ENCODE measurements at places on chromosomes 2 and 18.
A peak's percentile ranks its signal among the peaks of the same experiment; 100 is the strongest.

GRCh38 chr2:202116691-202117090 is 43.6 kb downstream of the KIAA2012 start:
- no peak for DNase-seq

- DNase-seq: no peak
Observed at GRCh38 chr2:79370976-79371538, 141.8 kb upstream of the CTNNA2 start.

DNA sequence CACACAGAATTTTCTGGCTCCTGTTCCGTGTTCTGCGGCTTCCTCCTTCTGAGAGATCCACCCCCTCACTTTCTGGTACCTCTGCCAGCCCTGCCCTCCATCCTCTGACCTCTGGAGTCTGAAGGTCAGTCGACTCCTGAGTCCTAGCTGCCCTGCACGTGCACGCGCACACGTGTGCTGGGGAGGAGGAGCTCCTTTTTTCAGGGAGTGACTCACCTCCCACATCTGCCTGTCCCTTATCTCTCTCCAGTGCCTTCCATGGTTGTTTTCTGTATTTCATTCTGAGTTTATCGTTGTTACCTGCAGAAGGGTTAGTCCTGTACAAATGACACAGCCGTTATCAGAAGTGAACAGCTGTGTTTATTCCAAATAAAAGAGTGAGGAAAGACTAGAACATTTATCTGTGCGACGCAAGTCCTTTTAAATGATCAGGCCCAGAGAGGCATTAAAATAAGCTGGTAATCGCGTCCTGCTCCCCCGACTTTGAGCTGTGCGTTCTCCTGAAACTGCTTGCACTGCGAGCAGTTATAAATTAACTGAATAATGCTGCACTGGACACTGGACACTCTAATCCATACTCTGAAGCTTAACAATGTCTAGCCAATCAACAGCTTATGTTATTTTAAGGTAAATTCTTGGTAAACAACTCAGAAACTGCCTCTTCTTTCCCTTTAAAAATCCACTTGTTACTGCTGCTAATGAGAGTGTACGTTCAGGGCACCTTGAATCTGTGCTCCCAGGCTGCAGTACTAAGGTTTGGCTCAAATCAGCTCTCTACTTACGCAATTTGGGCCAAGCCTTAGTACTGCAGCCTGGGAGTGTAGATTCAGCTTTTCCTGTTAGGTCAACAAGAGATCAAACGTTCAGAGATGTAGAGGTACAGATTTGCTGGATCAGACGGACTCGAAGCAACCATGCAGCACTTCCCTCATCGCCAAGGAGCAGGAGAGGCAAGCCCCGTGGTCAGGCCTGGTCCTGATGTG is 72.5 kb downstream of the GALR1 start:
- no peak for DNase-seq

DNA sequence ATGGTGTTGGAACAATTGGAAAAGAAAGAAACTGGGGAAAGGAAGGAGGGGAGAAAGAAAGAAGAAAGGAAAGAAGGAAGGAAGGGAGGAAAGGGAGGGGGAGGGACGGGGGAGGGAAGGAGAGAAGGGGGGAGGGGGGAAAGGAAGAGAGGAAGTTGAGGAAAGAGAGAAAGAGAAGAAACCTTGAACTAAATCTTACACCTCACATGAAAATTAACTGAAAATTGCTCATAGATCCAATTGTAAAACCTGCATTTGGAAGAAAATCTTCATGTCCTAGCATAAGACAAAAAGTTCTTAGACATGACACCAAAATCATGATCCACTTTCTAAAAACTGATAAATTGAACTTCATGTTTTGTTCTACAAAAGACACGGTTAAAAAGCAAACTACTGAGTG is 163.8 kb downstream of the EXOC6B start:
- DNase-seq: no peak

DNA sequence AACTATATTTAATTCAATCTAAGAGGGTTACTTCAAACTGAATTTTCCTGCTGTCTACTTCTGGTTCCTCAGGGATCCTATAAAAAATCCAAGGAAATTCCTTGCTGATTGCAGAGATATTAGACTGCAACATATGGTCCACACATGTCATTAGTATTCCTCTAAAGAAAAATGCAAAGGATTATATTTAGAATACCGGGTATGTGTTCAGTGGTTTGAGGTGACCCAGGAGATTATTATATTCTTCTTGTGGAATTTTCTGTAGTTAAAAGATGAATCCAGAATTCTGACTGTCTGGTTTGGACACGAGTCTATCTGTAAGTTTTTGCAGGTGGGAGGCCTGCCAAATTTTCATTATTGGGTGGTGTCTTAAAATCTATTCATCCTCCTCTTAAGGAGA is 18.2 kb downstream of the HOXD1 start:
- peak; percentile 24 for DNase-seq

DNA sequence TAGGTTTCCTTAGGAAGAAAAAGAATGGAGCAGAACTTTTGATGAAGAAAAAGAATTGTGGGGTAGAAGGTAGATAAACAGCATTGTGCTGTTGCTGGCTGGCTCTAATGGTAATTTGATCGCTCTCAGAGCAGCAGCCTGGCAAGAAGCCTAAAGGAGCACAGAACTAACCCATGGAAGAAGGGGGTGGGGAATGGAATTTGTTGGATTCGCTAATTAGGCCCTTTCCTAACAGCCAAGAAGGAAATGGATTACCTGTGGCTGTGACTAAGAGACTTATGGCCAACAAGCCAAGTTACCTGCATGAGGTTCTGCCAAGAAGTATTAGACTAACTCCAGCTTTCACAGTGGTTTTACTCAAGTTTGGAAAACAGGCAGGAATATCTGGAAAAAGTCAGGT is 210.6 kb downstream of the IKZF2 start:
- no peak for DNase-seq

GRCh38 chr2:27977731-27978312 is 87.3 kb downstream of the BABAM2 start:
- peak; percentile 57 for DNase-seq

DNA sequence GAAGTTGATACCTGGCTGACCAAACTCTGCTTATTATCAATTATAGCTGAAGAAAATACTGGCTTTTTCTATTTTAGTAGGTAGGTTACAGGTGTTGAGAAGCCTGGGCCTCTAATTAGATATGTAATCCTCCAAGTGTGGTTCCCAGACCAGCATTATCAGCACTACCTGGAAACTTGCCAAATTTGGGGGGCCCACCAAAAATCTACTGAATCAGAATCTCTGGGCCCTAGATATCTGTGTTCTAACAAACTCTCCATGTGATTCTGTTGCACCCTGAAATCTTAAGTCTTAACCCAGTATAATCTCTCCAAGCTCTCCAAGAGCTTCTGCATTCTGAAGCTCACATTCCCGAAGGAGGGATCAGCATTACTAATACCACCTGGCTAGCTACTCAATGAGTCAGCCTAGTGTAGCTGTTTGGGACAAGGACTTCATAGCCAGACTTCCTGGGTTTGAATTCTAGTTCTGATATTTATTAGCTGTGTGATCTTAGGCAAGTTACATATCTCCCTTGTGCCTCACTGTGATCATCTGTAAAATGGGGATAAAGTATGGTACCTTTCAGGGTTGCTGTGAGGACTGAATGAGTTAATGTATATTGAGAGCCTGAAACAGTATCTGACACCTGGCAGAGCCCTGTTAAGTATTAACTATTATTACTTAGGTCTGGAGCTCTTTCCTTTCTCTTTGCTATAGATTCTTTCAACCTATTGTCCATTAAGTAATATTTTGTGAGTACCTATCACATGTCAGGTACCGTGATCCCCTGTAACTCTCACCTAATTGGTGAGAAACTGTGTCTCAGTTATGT is 94.1 kb upstream of the CD302 start:
- peak; percentile 64 for DNase-seq

- no peak for DNase-seq
Observed at GRCh38 chr2:228988786-228989185, 282.3 kb downstream of the PID1 start.

GRCh38 chr18:48589797-48590519 is 51.1 kb downstream of the CTIF start:
- DNase-seq: no peak

DNA sequence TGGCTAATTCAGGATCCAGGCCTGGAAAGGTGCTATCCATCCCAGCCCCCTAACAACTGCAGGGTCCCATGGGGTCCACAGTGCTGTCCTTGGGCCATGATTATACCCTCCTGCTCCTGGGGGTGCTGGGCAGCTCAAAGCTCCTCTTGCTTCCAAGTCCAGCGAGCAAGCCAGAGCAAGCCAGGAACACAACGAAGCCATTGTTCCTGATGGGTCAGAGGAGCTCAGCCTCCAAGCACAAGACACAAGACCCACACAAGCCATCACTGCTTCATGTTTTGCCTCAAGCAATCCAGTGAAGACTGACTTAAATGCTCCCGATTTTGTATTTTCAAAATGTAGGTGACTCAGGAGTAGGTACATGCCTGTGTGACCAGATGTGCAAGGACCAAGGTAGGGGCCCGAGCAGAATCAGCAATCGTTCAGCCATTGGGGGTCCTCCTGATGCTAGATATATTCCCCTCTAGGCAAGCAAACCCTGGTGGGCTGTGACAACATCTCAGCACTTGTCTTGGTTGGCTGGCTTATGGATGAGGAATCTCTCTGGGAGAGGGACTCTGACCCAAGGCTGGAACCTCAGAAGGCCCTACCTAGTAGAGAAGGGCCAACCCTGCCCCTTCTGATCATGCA is 90.8 kb downstream of the EPAS1 start:
- DNase-seq: no peak

DNA sequence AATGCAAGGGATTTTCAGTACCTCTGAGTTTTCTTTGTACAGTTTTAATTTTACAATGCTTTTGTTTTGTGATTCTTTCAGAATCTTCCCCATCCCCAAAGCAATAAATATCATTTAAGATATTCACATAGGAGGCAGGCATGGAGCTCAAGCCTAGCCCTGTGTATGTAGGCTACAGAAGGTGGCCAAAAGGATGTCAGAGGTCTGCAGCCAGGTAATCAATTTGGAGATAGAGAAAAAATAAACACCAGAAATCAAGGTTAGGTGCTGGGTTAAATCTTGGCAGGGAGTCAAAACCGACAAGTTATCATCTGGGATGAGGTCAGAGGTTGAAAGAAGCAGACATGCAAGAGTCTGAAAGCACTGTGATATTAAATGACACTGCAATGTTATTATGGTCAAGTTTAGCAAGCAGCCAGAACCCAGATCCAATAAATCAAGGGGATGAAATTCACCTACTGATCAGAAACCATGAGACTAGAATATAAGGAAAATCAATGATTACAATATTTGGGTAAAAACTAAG is 45.1 kb upstream of the LRP1B start:
- no peak for DNase-seq

DNA sequence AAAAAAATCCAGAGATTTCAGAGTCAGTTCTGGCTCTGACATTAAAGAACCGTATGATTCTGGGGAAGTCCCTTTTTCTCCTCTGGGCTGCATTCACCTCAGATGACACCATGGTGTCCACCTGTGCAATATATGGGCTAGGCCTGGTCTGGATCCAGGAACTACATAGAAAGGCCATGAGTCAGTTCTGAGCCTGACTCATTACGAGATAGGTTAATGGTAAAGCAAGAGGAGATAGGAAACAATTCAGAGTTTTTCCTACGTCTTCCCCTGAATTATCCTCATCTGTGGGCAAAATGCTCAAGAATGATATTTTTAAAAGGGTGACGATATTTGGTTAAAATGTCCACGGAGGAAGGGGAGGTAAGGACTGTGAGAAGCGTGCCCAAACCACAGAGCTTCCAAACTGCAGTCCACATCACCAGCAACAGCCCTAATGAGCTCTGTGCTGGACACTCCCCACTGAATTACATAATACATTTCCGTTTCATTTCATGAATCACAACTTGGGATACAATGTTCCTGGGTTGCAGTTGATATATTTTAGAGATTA is 180.1 kb upstream of the OSR1 start:
- peak; percentile 88 for DNase-seq

GRCh38 chr2:6800553-6800952 is 65.2 kb downstream of the CMPK2 start:
- no peak for DNase-seq

- no peak for DNase-seq
Observed at GRCh38 chr2:6052649-6053048, 360.5 kb downstream of the SOX11 start.

DNA sequence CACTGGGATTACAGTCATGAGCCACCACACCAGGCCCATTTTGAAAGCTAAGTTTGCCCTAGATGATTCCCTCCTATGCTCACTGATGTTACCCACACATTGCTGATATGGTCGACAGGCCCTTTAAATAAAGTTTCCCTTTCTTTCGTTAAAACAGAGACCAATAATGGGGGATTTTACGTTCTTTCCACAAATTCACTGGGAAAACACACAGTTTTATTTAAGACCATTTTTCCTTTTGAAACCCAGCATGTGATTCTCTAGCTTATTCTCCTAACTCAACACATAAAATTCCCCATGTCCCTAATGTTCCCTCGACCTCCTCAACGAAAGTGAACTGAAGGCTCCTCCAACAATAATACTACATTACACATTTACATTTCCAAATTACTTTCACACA is 223.2 kb downstream of the ANAPC1 start:
- DNase-seq: no peak

DNA sequence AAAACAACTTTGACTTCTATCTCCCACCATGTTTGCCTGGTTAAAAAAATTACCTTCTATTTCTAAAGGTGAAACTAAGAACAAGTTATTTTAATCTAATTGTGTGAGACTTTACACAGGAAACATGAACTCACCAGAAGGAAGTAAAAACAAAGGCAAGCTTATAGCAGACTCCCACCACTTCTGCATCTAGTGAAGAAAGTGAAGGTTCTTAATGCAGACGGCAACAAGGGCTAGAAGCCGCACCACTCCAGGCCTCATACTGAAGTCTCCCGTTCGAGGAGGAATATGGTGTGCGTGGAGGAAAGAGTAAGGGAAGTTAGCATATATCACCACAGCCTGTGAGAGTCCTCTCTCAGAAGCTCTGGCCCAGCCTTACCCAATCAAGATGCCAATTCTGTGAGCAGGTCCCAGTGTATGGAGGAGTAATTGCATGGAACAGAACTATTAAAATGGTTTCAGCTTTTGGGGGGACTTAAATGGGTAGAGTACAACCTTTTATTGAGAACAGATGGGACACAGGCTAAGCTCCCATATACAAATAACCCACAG is 958.7 kb downstream of the BCL11A start:
- DNase-seq: no peak

DNA sequence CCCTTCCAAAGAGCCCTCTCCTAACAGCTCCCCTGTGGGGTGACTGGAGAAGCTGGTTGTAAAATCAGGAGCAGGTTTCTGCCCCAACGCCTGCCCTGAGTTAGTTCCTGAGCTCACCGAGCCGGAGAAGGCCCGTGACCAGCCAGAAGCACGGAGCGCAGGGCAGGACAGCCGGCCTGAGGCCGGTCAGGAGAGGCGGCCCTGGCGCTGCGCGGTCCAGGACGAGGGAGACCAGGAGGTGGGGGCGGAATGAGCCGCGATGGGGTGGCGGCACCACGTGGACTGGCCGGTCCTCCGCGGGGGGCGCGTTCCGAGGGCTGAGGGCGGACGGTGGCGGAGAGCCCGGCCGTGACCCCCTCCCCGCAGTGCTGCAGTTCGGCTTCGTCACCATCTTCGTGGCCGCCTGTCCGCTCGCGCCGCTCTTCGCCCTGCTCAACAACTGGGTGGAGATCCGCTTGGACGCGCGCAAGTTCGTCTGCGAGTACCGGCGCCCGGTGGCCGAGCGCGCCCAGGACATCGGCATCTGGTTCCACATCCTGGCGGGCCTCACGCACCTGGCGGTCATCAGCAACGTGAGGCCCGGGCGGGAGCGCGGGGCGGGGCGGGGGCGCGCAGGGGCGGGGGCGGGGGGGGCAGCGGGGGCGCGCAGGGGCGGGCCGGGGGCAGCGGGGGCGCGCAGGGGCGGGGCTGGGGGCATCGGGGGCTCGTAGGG is 29.0 kb downstream of the ANO7 start:
- peak; percentile 73 for DNase-seq

Data from AG08395 (cell line).